ENCODE measurements at places on chromosomes 2 and 18.

GRCh38 chr2:101223814-101224231 is 28.9 kb upstream of the CNOT11 start:
- no peak for DNase-seq

DNA sequence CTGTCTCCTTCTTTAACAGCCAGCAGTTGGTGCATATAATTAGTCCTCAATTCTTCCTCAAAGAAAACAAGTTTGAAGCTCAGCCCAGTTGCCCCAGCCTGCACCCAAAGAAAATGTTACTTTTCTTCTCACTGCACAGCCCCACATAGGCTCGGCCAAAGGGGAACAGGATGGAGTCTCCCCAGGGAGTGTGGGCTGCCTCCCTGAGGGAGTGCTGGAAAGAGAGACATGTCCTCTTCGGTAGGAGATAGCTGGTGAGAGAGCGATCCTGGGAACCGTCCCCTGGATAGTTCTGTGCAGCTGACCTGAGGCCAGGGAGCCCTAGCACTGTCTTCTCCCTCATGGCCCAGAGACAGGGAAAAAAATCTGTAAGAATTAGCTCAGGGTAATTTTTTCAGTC is 37.9 kb upstream of the CD207 start:
- DNase-seq, result no peak

DNA sequence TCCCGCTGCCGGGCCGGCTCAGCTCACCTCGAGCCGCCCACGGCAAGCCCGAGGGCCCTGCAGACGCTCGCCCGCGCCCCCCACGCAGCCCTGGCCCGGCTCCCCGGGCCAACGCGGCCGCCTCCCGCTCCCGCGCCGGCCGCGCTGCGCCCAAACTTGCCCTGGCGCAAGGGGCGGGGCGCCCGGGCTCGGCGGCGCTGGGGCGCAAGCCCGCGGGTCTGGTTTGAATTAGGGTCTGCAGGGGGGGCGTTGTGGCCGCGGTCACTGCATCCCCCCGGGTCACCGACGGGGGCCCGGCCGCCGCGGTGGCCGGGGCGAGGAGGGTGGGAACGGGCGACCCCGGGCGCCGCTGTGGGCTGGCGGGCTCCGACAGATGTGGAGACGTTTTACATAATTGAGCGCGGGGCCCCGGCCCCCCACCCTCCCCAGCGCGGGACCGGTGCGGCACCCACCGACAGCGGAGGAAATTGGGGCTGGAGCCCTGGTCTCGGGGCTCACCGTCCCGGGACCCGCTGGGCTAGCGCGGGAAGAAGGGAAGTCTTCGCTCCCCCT is 690 bp downstream of the SDC1 start:
- DNase-seq, result no peak

GRCh38 chr2:201618744-201619662 is 24.3 kb downstream of the TMEM237 start:
- DNase-seq, result no peak

DNA sequence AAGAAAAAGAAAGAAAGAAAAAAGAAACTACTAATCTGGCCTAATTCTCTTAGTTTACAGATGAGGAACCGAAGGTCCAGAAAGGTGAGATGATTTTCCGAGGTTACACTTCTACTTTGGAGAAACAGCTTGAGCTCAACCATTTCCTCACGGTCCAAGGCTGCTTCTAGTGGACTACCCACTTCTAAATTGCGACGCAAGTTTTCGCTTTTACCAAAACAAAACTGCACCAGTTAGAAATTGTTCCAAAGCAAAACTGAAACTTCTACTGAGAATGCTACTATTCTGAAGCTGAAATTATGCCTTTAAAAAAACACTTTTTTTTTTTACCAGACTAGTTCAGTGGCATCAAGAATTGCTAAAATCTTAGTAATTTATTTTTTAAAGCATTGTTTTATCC is 101.6 kb downstream of the INO80D start:
- DNase-seq, result no peak

DNA sequence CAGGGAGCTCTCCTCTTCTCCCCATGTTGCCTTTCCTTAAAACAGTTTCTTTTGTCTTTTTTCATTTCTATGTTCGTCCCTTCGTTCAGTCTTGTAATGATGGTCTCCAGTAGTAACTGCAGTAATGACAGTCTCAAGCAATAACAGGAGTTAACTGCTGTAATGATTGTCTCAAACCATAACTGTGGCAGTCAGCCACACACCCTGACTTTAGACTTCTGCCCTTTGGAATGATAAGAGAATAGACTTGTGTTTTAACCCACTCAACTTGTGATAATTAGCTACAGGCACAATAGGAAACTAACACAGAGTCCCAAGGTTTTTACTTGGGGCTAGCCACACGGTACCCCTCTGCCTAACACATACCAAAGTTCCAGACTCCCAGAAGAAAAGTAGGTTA is 12.1 kb downstream of the TMEM131 start:
- no peak for DNase-seq

- no peak for DNase-seq
These were observed 83.3 kb downstream of the RTP5 start for GRCh38 chr2:241952816-241953215.

- no peak for DNase-seq
These were observed 52.5 kb downstream of the TMEM247 start for GRCh38 chr2:46531863-46532262.

DNA sequence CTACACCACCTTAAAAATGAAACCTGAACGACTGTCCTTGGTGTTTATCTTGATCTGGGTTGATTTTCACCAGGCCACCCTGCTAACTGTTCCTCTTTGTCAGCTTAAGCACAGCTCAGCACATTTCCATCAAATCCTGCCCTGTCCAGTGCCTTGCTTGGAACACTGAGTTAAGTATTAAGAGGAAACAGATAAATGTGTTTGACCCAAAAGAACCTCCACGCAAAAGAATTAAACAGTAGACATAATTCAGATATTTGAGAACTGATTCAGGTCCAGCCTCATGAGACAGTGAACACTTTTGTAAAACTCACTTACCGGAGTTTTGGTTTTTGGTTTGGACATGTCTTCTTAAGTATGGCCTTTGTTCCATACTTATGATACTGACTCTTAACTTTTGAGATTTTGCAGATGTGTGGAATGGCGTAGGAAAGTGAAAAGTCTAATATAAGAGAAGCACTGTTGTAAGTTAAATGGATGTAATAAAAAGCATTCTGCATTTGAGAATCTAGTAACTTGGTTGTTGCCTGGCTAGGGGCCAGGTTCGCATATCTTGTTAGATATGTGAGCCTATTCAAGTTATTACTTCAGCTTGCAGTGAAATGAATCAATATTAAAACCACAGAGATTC is 88.9 kb upstream of the SERPINE2 start:
- no peak for DNase-seq

- no peak for DNase-seq
These were observed 1008.5 kb upstream of the FANCL start for GRCh38 chr2:59249441-59250306.

- no peak for DNase-seq
These were observed 1.8 kb upstream of the WIPF1 start for GRCh38 chr2:174599310-174599921.

- DNase-seq, result no peak
These were observed 22.8 kb upstream of the SCN7A start for GRCh38 chr2:166516712-166517303.

GRCh38 chr2:66237803-66238379 is 197.0 kb upstream of the MEIS1 start:
- no peak for DNase-seq

- no peak for DNase-seq
These were observed 441 bp downstream of the MPHOSPH10 start for GRCh38 chr2:71130905-71131244.

DNA sequence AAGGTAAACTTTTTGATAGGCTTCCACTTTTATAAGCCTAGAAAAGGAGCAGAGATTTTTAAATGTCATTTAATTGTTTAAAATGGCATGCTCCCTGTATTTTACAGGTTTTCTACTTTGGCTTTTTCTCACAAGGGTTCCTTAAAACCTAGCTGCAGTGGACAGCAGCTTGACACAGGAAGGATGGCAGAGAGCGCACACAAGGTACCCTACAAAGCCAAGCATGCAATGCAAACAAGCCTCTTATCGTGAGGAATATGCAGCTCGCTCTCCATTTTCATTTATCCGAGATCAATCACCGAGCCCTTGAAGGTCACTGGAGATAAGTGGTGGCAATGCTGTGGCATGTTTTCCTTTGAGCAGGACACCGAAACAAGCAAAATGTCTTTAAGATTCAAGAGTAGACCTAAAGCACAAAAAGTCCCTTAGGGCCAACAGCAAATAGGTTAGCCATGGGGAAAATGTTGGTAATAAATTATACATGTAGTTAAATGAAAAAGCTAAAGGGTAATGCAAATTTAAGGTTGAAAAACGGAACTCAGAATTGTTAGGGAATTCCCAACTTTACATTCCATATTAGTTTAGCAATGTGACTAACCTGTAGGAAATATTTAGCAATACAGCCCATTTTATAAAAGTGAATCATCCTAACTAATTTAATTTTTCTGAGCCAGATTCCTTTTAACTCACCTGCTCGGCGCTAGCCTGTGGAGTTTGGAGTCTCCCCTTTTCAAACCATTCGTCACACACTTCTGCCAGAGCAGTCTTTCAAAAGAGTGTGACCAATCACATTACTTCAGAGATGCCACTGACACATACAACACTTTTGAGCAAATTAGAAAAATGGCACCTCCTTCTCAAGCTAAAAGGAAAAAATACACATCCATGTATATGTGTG is 337.9 kb upstream of the PKDCC start:
- no peak for DNase-seq

GRCh38 chr2:130336877-130337734 is 5.6 kb upstream of the IMP4 start:
- no peak for DNase-seq

DNA sequence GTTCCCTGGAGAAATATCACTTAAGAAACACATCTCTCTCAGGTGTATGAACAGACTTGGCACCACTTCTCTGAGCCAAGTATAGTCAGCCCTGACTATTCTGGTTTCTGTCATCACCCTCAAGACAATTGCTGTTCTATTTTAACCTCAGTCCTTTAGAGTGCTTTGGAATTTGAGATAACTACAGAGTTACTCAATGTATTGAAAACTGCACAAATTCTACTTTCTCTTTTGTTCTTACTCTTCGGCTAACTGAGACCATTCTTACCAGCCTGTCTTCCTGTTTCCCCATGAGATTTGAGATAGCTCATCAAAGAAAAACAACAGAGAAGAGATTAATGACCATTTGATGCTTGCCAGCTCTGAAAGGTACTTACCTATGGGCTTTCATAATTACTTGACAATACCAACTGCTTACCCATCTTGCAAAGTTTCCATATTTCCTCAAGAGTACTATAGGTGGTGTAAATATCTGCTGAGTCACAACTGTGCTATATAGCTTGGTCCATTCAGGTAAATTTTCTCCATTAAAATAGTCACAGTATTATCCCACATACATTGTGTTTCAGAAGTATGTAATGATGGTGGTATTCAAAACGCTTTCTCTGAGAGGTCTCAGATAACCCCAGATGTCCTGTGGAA is 467.5 kb upstream of the CHST9 start:
- DNase-seq, result no peak

All from skeletal muscle cell (primary cell).